ENCODE measurements at places on chromosomes 2 and 18.
A peak's percentile ranks its signal among the peaks of the same experiment; 100 is the strongest.

DNA sequence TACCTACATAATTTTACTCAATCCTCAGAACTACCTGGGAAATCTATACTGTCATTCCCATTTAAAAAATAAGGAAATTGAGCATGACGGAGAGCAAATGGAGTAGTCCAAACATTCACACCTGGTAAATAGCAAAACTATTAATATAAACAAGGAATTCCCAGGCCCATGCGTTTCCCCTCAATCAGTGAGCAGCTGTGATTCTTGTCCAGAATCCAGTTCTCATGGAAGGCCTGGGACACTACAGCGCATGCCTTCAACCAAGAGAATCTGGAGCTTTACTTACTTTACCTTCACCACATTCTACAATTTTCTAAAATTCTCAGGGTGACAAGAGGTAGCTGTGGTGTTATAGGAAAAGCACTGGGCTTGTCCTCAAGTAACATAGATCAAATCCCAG is 259.0 kb downstream of the LRATD1 start:
- DNase-seq: no peak

- DNase-seq: no peak
Observed at GRCh38 chr2:218850796-218851195, 8.8 kb upstream of the WNT6 start.

DNA sequence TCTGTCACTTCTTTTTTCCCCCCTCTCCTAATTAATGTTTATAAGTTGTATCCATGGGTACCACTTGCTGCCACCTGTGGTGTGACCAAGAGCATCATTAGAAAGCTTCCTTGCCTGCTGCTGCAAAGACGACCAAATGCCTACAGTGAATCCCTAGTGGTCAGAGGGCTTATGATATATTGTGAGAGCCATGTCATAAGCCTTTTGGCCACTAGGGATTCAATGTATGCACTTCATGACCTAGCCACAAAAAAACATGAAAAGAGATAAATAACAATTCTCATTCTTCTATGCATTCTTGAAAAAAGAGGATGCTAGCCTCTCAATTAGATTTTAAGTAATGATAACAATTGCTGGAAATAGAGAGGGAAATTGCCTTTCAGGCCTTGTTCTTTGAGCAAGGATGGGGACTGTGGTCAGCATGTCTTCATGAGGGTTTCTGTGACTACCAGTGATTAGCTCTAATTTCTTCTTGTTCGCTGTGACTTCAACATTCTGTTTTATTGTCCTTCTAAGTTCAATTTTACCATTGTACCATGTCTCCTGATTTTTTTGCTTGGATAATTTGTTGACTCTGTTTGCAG is 435.3 kb downstream of the TGIF1 start:
- no peak for DNase-seq

DNA sequence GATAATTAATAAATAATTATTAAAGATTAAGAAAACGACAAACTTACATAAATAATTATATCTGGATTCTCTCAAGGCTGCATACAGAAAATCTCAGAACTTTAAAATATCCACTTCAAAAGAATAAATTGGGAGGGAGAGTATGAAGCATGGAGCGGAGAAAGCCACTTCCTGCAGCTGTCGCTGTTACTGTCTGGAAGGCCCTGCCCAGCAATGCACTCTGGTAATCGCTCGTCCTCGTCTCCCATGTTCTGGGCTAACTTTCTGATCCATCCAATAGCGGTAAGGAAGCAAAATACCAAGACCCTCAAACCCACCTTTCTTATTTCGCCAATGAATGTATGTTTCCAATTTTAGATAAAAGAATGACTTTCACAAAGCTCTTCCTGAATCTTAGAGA is 26.7 kb downstream of the CYRIA start:
- no peak for DNase-seq

GRCh38 chr18:24016643-24017042 is 2.1 kb downstream of the TTC39C start:
- DNase-seq: no peak

DNA sequence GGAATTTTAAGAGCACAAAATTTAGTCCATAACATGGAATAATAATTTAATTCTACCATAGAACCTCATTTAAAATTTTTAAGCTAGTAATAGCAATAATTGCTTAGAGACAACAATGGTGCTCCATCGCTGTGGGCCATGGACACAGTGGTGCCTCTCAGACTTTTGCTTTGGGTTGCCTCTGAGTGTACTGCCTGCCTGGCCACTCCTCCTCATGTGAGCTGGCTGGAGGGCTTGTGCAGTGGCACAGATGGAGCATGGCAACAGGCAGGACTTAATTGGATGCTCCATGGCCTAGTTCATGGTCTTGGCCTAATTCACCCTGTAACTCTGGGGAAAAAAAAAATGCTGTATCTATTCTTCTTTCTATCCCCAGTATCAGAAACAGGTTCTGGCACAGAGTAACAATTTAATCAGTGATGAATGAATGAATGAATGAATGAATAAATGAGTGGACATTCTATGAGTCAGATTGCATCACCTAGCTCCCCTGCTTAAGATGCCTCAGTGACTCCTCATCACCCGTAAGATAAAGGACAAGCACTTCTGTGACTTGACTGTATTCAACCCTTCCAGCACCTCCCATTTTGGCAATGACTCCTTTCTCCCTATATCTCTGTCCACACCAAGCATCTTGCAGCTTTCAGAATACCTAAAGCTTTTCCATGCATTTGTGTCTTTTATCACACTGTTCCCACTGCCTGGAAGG is 211.8 kb upstream of the SLC14A2 start:
- no peak for DNase-seq

DNA sequence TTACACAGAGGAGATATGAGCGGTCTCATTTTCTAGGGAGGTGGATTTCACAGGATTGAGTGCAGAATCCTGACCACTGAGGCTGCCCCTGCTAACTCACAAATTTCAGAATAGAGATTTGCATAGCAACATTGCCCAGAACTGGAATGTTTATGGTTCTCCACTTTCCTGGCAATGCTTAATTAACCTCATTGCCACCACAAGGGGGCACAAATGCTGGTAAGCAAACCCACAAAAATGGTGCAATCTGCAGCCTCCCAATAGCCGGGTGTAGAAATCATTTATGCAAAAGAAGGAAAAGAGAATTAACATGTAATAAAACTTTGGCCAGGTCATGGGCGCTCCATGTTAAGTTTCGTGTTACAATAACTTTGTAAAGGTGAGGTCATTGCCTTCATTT is 112.4 kb downstream of the CYRIA start:
- no peak for DNase-seq

GRCh38 chr2:236261452-236261851 is 2.8 kb downstream of the ASB18 start:
- no peak for DNase-seq

DNA sequence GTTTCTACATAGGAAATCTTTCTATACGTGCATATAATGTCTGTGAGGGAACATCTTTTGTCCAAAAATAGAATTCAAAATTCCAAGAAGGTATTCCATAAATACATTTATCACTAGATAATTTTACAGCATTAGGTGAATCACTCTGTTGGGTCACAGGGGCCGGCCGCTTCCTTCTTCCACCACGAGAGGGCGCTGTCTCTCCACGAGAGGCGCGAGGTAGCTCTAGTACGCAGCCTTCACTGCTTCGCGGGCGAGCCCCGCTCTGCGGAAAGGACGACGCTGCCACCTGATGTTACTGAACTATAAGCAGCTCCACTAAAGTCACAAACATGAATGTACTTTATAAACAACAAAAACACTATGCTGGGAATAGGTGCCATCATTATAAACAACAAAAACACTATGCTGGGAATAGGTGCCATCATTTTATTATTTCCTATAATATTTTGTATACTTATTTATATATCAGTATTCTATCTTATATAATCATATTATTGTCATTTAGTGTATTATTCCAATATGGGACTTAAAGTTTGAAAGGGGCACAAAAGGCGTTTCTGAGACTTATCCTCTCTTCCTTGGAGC is 69.4 kb upstream of the REV1 start:
- DNase-seq: peak; percentile 85

- DNase-seq: no peak
Observed at GRCh38 chr2:230161184-230161583, 58.6 kb downstream of the SP110 start.

- DNase-seq: peak; percentile 31
Observed at GRCh38 chr2:14635391-14635871, 2.9 kb downstream of the LRATD1 start.

DNA sequence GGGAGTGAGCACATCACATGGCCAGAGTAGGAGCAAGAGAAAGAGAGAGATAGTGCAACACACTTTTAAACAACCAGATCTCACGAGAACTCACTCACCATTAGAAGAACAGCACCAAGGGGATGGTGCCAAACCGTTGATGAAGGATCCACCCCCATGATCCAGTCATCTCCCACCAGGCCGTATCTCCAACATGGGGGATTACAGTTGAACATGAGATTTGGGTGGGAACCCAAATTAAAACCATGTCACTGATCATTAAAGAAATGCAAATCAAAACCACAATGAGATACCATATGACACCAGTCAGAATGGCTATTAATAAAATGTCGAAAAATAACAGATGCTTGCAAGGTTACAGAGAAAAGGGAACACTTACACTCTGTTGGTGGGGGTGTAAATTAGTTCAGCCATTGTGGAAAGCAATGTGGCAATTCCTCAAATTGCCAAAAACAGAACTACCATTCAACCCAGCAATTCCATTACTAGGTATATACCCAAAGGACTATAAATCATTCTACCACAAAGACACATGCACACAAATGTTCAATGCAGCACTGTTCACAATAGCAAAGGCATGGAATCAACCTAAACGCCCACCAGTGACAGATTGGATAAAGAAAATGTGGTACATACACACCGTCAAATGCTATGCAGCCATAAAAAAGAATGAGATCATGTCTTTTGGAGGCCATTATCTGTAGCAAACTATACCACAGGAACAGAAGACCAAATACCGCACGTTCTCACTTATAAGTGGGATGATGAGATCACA is 137.1 kb downstream of the COL6A3 start:
- DNase-seq: no peak

DNA sequence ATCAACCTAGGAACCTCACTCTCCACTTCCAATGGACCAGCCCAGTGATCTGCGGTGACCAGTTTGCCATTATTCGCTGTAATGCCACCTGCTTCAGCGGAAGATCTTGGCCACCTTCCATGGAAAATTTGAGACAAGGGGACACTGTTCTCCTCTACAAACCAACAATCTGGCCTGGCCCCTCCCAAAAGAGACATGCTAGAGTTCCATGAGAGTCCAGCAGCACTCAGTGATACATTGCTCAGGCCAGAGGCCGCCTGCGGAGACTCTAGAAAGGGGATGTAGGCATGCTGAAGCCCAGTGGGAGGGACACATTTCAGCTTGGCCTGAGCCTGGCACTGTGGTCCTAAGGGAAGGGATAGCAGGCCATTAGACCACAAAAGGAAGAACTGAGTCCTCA is 58.3 kb downstream of the COL6A3 start:
- no peak for DNase-seq

- DNase-seq: no peak
Observed at GRCh38 chr18:9719421-9719981, 11.4 kb downstream of the RAB31 start.

GRCh38 chr2:55618025-55618274 is 528 bp upstream of the PPP4R3B start:
- no peak for DNase-seq

DNA sequence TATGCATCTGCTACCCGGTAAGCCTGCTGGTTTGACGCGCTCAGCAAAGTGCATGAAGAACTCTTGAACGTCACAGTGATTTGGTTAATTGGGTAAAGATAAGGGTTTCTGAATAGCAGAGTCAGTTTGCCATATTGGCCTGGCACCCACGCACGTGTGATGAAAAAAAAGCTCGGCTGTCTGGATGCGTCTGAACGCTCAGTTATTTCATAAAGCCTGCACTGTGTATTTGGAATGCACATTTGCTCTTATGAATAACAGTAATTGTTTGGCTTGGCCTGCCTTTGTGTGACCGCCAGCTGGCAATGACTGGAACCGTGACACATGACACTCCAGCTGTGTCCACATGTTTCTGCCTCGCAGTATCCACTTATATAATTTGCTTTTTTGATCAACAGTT is 129.2 kb upstream of the MEIS1 start:
- no peak for DNase-seq

GRCh38 chr18:66759050-66759828 is 155.3 kb upstream of the CDH19 start:
- DNase-seq: no peak

GRCh38 chr2:19911808-19912509 is 10.2 kb upstream of the TTC32 start:
- DNase-seq: no peak

GRCh38 chr2:69309351-69310110 is 77.5 kb downstream of the GFPT1 start:
- DNase-seq: no peak

DNA sequence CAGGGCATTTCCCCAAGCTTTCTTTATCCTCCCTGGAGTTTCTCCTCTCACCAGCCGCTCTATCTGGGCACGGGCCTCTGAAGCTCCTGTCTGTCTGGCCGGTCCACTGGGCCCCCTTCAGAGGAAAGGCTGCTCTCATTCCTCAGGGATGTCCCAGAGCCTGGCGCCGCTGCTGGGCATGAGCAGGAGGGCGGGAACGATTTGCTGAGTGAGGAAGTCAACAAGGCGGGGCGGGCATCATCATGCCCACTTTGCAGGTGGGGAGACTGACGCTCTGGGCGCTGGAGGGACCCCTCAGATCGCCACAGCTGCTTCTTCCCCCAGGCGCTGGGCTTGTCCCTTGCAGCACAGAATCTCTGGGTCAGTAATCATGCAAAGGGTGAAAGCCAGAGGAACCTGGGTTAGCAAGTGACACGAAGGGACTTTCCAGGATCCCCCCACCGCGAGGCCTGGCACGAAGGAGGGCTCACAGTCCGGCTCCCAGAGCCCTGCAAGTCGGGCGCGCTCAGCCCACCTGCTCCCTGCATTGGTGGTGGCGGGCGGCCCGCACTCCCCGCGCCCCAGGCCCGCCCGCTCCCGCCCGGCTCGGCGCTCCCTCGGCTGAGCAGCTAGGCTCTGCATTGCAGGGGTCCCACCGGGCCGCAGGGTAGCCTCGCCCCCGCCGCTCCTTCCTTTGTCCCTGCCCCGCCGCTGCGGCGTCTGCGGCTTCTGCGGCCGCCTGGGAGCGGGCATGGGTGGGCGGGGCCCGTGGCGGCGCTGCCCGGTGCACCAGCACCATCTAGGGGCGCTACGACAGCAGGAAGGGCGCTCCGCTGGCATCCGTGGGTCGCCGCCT is 157.8 kb downstream of the CYRIA start:
- DNase-seq: peak; percentile 30

DNA sequence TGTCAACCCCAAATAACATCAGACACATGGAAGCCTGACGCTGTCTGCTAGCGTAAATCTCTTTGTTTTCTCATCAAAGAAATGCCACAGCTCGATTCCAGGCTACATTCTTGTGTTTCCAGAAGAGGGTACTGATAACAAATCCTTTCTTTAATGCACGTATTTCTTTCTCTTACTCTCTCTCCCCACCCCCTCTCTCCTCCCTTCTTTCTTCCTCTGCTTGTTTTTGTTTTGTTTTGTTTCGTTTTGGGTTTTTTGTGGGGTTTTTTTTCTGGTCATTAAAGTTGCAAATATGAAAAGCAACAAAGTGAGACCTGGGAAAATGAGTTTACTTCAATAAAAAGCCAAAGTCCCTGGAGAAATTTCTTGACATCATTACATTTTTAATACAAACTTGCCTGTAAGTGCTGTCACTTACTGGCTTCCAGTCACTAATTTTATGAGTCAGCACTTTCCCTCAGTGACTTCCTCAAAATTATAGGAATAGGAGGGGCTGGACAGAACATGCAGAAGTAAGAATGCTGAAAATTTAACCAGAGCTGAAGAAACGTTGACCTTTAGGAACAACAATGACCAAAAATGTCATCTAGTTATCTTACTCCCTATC is 106.7 kb upstream of the NABP1 start:
- peak; percentile 29 for DNase-seq

GRCh38 chr2:49616800-49617199 is 462.5 kb upstream of the FSHR start:
- peak; percentile 15 for DNase-seq
